ENCODE measurements at places on chromosomes 1 and 21.

DNA sequence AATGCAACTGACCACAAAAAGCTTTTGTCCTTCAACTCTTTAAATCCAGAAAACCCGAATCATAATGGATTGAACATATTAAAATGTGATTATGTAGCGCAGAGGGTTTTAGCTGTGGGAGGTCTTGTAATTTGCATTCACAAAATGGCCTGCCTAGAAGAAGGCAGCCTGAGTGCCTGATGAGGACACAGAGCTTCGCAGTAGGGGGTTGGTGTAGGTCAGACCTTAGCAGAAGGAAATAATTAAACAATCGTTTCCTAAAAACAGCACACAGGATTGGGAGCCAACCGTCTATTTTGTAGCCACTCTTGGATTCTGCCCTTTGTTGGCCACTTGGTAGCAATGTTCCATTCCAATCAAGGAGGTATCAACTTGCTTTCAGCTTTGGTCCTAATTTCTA lies 195.7 kb upstream of the KIAA0040 start:
- DNase-seq, result no peak

GRCh38 chr21:14487490-14488432 lies 58.4 kb downstream of the SAMSN1 start:
- DNase-seq, result no peak

DNA sequence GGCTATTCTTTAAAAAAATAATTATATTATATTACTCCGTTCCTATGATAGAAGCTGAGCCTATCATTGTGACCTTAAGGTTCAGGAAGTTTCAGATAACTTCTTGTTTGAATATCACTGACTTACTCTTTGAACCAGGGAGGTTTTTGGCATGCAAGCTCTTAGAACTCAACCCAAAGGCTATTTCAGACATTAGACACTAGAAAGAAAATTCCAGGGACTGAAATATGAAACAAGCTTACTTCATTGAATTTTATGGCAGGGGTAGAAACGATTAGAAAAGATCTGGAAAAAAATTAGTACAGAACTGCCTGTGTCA lies 159.6 kb downstream of the DENND1B start:
- DNase-seq, result no peak

GRCh38 chr1:172448995-172449584 lies 5.2 kb upstream of the PIGC start:
- DNase-seq, result no peak

GRCh38 chr1:8025061-8025670 lies 943 bp downstream of the ERRFI1 start:
- DNase-seq, result no peak

GRCh38 chr1:230647321-230647720 lies 5.0 kb downstream of the COG2 start:
- no peak for DNase-seq

DNA sequence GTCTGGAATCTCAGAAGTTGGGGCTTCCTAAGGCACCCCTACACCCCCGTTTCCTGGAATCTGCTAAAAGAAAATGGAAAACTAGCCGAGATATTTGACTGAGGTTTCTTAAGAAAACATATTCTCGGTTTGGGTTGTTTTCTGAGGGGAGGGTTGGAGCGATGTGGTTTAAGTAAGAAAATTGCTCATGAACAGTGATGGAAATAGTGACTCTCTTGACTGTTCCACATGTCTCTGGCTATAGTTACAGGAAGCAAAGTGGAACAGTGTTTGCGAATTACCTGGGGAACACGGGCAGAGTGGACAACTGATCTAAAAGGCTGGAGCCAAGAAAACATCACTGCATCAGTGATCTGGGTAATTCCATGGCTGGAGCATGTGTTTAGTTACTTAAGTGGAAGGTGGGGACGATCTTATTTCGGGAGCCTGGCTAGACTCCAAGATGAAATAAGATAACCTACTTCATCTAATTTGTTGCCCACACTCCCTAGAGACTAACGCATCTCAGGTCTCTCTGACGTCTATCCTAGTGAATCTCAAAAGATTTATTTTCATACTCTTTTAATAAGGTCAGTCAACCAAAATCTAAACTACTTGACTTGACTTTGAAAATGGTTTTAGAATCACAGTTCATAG lies 92.4 kb downstream of the KCNJ15 start:
- peak; percentile 98 for DNase-seq

Measured in NCI-H524 (cell line).